ENCODE measurements at places on chromosomes 5 and 9.
A peak's percentile ranks its signal among the peaks of the same experiment; 100 is the strongest.

- DNase-seq = peak; percentile 22
Measured at GRCh38 chr9:90433398-90433941, 209.2 kb downstream of the DIRAS2 start.

DNA sequence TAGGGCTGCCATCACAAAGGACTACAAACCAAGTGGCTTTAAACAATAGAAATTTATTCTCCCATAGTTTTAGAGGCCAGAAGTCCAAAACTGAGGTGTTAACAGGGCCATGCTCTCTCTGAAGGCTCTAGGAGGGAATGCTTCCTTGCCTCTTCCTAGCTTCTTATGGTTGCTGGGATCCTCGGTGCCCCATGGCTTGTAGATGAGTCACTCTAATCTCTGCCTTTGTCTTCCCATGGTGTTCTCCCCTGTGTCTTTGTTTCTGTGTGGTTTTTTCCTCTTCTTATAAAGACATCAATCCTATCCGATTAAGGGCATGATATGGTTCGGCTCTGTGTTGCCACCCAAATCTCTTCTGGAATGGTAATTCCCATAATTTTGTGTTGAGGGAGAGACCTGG is 178.8 kb upstream of the NREP start:
- DNase-seq = no peak

GRCh38 chr9:589723-590122 is 251.8 kb upstream of the DMRT1 start:
- peak; percentile 30 for DNase-seq

DNA sequence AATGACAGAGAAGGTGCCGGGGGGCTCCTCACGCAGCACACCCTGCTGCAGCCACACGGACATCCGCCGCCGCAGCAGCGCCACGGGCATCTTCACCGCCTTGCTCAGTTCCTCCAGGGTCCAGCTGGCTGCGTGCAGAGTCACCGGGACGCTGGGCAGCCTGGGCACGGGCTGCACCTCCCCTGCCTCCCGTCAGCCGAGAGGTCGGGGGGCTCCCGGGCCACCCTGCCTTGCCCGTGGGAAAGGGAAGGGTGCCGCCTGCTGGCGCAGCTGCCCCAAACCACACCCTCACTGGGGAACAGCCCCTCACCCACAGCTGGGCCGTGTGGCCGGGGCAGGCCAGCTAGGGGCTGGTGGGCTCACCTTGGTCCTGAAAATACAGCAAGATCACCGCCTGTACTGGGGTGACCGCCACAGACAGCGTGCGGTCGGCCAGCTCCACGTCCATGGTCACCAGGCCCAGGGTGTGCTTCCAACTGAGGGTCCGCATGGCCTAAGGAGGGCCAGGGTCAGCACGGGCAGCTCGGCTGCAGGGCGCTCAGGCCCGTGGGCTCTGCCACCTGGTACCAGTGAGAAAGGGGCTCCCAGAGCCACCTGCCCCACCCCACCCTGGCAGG is 3.6 kb upstream of the TMEM210 start:
- no peak for DNase-seq

GRCh38 chr5:42502613-42503470 is 79.6 kb downstream of the GHR start:
- no peak for DNase-seq

DNA sequence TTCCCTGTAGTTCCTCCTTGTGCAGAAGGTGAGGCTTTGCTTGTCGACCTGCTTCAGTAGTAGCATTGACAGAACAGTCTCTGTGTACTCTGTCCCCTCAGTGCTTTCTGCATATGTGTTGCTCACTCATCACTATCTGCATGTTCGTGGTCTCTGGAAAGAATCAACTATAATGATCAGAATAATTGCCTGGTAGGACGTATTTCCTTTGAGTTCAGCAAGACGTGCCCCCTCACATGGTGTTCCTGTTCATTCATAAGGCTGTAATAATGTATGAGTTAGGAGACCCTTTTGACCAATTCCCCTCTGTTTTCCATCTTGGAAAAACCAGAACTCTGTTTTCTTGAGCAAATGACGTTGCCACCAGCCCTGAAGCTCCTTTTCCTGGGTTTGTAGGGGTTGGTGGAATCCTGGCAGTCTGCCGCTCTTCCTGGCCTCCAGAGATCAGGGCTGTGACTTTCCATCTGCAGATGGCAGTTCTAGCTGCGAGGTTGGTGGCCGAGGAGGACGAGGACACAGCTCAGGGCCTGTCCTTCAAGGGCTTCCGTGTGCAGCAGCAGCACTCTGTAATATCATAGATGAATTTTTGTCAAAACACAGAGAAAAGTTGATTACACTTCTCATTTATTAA is 61.9 kb downstream of the EXOSC2 start:
- no peak for DNase-seq

DNA sequence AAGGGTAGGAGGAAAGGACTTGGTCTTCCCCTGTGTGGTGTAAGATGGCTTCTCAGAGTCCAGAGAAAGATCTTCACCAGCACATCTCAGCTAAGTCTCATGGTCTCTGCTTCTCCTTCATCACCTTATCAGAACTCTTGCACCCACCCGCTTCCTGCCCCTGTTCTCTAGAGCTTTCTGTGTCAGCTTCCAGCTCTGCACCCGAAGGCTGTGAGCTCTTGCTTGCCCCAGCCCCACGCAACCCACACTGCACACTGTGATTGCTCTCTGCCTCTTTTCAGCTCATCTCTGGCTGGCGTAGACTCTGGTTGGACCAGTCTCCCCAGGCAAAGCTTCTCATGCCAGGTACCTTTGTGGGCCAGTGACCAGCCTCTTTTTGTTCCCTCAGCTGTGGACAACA is 93.2 kb upstream of the RAPGEF1 start:
- no peak for DNase-seq

DNA sequence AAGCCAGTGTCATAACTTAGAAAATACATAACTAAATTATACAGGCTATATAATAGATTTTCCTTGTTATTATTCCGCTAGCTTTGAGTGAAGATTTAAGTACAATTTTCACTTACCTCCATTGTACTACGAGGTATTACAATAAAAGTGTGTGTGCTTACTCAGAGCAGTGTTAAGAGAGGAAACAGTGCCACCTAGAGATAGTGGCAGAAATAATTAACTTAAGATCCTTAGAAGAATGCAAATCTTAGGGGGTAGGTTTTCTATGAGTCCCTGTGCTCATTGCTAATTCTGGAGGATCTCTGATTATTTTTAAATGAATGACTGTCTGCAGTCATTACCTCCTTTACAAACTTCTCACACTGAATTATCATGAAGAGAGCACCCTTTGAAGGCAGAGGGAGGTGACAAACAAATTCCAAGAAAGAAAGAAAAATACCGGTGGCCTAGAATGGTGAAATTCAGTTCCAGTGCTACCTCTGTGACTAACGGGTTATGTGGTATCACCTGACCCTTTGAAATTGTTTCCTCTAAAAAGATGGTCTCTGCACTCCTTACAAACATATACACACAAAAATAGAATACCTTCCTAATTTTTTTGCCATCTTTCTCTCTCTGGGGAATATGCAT is 379.8 kb downstream of the TRIM36 start:
- DNase-seq = no peak

- no peak for DNase-seq
Measured at GRCh38 chr9:130382636-130383349, 62.0 kb upstream of the ASS1 start.

DNA sequence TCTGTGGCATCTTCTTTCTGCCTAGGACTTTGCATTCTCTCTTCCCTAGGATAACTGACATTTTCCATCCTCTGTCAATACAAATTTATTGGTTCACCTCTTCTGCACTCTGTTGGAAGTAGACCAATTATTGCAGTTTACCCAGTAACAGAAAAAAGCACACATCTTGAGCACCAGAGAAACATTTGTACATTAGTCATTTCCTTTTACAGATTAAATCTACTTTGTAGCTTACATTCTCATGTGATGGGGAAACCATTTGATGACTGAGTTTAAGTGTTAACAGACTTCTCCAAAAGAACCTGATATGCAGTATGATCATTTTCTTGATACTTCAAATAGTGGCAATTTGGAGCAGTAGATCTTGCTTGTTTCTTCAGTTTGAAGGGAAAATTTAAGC is 1098.8 kb downstream of the DTWD2 start:
- DNase-seq = no peak

- peak; percentile 89 for DNase-seq
Measured at GRCh38 chr9:130331573-130331972, 66.0 kb downstream of the HMCN2 start.

GRCh38 chr9:122218935-122219855 is 9.6 kb downstream of the LHX6 start:
- peak; percentile 40 for DNase-seq

Measured in right hindlimb (tissue), 1 donor.